Fibroblast of skin of left quadriceps (primary cell): ENCODE measurements at places on chromosomes 4 and X.

DNA sequence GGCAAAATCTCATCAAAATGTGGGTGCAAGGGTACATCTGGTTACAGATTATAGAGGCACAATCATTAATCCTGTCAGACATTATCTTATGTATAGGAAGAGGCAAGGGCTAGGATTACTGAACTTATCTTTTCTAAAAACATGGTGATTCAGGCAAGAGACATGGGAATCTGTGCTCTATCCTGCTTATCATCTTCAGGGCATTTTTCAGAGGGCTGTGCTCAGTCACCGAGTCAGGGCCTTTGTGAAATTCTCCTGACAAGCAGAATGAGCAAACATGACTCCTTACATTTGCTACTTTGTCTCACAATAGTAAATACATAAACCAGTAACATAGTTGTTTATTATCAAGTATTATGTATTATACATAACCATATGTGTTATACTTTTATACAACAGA is 84.2 kb upstream of the KCTD8 start:
- no peak for DNase-seq

DNA sequence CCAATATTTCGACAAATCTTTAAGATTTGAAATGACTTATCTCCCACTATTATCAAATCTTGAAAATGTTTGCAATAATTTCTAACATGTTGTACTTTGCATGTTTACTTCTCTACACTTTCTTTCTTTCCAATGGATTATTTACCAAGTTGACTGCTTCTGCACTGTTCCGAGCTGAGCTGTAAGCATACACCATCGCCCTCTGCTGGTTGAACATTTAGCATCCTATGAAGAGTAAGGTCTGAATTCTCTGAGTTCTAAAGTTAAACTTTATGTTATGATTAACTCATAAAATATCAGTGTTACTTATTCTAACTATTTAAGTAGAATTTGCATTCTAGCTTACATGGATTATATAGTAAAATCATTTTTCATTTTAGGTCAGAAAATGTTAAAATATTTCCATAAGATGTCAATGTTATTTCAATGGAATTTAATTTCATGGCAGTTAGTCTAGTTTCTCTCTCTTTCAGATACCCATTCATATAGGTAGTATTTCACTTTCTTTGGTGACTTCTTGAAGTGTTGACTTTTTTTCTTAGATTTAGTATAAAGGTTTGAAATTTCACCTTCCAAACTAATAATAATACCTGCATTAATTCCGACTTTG is 137.4 kb downstream of the DKK2 start:
- peak; percentile 49 for DNase-seq

- peak; percentile 86 for DNase-seq
These were observed 4.5 kb downstream of the G6PD start for GRCh38 chrX:154541896-154542722.

GRCh38 chr4:15413010-15413622 is 14.7 kb upstream of the C1QTNF7 start:
- DNase-seq: no peak

- DNase-seq: no peak
These were observed 17.8 kb upstream of the OCIAD2 start for GRCh38 chr4:48924416-48924815.

DNA sequence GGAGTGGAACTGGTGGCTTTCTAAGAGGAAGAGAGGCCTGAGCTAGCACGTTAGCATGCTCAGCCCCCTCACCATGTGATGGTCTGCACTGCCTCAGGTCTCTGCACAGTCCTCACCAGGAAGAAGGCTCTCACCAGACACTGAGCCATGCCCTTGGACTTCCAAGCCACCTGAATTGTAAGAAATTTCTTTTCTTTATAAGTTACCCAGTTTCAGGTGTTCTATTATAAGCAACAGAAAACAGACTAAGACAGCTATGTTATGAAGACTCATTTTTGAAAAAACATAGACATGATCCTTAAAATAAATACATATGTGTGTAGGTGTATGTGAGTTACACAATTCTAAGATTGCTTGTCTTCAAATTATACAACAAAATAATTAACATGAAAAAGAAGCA is 74.7 kb downstream of the CEP44 start:
- no peak for DNase-seq

DNA sequence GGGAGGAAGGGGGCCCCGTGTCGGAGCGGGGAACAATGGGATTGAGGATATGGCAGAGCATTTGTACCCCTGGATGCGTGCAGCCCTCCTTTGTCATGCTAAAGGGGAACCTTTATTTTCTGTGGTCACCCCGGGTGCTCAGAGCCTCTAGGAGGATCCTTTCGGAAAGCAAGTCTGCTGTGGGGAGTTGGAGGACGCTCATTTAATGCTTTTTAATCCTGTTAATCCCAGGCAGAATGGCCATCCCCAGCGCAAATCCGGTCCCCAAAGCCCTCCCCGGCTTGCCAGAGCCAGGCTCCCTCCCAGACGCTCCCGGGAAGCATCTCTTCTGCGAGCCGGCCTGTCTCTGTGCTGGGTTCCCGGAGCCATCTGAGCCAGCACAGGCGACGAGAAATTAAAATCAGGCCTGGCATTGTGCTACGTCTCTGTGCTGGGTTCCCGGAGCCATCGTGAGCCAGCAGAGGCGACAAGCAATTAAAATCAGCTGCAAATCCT is 113.2 kb upstream of the PPP2R3B start:
- DNase-seq: no peak

GRCh38 chrX:40132751-40133150 is 35.0 kb upstream of the BCOR start:
- DNase-seq: no peak

GRCh38 chr4:101283434-101283833 is 63.9 kb downstream of the PPP3CA start:
- no peak for DNase-seq

DNA sequence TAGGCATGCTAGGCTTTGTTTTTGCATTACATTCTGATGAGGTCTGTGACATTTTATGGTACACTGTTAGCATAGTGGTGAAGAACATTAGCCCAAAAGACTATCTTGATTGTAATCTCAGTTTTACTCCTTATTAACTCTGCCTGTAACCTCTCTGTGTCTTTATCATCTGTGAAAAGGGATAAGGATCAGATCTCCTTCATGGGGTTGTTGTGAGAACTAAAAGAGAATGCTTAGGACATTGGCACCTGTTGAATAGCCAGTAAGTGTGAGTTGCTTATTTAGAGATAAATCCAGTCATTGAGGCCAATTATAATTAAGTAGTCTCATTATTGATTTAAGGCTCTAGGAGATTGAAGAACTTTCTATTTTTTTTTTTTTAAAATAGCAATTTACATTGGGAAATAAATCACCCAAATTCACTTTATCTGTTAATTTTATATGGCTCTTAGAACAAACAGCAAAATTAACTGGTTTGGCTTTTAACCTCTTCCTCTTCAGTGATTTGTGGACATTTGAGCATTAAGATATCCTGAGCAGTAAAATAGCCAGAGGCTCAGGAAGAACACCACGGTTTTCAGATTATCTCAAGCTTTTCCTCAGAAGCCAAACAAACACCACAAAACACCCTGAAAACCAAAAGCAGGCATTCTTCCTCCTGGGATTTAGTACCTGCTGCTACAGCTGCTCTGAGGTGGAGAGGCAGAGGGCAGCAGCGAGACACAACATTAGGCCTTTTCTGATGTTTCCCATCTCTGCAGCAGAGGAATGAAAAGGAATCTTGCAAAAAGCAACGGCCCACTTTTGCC is 192.9 kb downstream of the ARHGAP10 start:
- no peak for DNase-seq

DNA sequence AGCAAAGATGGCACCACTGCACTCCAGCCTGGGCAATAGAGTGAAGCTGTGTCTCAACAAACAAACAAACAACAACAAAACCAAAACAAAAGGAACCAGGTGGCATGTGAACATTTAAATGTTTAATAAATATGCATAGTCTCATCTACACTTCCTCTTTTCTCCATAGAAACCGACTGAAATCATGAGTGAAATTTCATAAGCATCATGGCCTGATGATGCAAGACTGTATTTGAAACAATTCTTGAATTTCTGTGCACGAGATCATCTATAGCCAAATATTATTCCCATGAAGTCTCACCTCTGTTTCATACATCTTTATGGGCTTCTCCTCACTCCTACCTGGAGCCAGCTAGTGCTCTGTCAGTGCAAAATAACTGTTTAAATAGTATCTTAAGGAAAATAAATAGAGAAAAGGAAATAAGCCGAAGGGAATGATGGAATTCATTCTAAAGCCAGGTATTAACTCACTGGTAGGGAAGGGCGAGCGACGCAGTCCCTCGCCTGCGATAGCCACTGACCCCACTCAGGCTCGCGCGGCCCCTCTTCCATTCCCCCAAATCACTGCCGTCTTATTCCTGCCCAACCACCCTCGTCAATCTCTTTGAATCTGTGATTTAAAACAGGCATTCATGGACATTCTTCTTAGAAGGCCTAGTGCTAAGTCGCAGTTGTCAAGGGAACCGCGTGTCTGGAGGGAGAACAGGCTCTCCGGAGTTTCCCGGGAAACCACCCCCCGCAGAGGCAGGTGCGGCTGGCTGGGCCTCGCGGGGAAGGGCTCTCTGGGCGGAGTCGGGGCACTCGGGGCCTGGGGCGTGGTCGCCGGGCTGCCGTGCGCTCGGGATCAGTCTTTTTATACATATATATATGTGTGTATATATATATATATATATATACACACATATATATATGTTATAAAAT is 52.4 kb upstream of the TRIM2 start:
- no peak for DNase-seq

DNA sequence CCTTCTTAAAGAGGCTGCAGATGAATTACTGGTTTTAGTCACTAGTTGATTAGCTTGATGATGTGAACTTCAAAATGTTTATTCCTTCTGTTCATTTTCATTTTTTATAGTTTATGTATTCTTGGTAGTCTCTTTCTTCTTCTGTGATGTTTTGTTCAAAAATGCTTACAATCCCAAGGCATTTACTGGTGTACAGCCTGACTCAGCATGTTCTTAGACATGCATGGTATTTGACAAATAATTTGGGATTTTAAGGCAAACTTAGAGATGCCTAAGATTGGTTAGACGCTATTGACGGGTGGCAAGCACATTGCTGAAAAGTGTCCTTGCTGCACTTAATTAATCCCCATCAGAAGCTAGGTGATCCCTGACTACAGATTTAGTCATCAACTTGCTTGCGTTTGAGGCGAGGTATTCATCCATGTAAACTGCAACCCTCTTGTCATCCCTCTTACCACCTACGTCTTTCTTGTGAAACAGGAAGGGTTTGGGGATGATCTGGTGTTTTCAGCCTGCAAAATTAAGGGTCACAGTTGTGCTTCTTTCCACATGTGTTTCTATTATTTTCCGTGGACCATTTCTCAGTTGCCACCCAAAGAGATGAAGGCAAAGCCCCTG is 331.8 kb downstream of the DKK2 start:
- DNase-seq: no peak

- DNase-seq: no peak
These were observed 42.0 kb upstream of the USP9X start for GRCh38 chrX:41043196-41043595.

- DNase-seq: no peak
These were observed 1516.6 kb upstream of the TENM3 start for GRCh38 chr4:180726611-180727010.

GRCh38 chrX:3443184-3443583 is 96.7 kb upstream of the MXRA5 start:
- no peak for DNase-seq

- DNase-seq: no peak
These were observed 114.3 kb upstream of the CCSER1 start for GRCh38 chr4:90012918-90013317.

- DNase-seq: no peak
These were observed 620.9 kb upstream of the GALNT7 start for GRCh38 chr4:172547724-172548123.

DNA sequence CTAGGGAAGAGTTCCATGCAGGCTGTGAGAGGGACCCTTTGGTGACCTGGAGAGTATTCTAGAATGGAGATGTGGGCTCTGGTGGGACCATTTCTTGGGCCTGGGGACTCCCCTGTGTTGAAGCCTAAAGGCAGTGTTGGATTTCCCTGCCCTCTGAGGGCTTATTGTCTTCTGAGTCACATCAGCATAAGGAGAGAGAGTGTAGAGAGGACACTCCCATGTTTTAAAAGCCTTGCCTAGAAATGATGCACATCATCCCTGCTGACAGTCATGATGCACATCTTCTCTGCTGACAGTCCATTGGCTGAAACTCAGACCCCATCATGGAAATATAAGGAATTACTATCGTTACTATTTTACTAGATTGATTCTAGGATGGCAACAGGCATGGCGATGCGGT is 51.9 kb downstream of the FAM114A1 start:
- DNase-seq: no peak
